ENCODE measurements at places on chromosomes 7 and 10.

DNA sequence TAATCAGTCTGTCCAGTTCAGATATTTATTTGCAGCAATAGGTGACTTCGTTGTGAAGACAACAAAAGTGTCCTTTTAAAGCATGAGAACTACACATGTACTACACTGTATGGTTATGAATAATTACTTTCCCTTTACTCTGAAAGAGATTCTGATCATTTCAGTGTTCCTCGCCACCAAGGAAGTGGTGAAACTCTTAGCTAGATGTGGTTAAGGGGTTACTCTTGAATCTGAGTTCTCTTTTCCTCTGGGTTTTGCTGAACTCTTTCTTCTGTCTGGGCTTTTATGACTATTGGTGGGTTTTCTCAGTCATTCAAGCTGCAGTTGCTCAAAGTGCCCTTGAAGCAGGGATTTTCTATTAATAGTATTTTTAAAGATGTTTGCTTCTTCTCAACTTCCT is 127.9 kb upstream of the SEM1 start:
- DNase-seq = no peak

DNA sequence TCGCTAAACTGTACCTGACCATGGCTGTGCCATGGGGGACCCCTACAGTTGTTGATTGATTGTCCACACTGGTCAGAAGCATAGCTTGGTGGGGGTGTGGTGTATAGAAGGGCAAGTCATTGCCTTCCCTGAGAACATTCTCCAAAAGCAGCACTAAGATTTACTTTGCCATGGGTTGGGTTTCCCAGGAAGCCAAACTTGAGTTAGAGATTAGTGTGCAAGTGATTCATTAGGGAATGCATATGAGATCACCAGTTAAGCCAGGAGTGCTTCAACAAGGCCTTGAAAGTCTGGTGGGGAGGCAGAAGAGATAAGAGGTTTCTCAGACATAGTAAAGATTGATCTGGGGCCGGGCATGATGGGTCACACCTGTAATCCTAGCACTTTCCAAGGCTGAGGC is 21.4 kb upstream of the TPST1 start:
- no peak for DNase-seq

DNA sequence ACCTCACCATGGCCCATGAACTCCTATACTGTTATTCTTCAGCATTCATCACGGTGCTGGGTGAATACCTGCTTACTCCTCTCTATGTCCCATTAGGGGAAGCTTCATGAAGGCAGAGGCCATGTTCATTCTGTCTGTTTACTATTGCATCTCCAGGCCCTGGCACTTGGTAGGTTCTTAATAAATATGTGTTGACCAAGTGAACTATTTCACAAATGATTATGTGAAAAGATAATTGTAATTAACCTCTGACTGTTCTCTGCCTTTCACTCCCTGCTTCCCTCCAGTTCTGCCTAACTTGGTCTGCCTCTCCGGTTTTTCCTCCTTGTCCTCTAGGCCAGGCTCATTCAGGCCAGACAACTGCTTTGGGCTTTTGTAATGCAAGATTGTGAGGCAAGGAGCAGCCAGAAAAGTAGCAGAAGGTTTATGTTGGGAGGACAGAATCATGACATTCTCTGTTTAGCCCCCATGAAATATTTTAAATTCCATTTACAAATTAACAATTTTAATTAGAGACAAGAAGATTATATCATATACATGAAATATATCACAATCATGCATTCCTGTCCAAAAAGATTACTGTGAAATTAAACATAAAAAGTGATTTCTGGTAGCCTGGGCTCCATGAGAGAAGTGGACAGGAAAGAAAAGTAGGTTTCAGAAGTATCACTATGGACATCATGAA is 42.1 kb upstream of the PLXNA4 start:
- no peak for DNase-seq

DNA sequence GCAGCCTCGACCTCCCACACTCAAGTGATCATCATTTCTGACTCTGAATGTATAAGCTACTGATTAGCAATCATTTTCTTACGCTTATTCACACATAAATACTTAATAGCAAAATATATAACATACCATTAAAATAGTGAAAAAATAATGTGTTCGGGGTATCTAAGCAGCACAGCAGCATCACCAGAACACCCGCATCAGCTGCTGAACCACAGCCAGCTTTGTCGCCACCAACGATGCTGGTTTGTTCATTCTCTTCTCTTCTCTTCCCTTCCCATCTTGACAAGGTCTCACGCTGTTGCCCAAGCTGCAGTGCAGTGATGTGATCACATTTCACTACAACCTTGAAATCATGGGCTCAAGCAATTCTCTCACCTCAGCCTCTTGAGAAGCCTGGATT is 425.1 kb upstream of the LRGUK start:
- no peak for DNase-seq

- no peak for DNase-seq
Measured at GRCh38 chr10:100803492-100803891, 58.1 kb downstream of the PAX2 start.

GRCh38 chr10:112950714-112951358 is 789 bp downstream of the TCF7L2 start:
- DNase-seq = no peak

DNA sequence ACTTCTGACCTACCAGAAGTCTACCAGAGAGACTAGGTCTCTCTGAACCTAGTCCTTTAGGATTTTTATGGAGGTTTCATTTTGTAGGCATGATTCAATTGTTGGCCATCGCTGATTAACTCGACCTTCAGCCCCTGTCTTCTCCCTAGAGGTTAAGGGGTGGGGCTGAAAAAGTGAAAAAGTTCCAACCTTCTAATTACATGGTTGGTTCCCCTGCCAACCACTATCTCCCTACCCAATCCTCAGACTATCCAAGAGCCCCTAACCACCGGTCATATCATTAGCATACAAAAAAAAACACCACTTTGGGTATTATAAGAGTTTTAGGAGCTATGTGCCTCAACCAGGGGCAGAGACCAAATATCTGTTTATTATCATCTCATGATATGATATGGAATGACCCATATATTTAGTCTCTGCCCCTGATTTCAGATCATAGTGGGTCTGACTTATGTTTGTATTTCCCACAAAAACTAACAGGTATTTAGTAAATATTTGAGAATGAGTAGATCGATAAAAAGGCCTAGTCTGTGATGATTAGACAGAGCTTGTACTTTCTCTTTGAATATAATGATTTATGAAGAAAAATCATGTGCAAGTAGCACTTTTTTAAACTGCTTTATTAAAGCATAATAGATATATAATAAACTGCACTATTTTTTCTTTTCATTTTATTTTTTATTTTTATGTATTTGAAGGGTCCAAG is 35.8 kb downstream of the DNAJC9 start:
- DNase-seq = no peak

GRCh38 chr10:21626457-21627161 is 92.6 kb downstream of the MLLT10 start:
- no peak for DNase-seq

- DNase-seq = no peak
Measured at GRCh38 chr10:129944456-129944855, 19.6 kb downstream of the EBF3 start.

DNA sequence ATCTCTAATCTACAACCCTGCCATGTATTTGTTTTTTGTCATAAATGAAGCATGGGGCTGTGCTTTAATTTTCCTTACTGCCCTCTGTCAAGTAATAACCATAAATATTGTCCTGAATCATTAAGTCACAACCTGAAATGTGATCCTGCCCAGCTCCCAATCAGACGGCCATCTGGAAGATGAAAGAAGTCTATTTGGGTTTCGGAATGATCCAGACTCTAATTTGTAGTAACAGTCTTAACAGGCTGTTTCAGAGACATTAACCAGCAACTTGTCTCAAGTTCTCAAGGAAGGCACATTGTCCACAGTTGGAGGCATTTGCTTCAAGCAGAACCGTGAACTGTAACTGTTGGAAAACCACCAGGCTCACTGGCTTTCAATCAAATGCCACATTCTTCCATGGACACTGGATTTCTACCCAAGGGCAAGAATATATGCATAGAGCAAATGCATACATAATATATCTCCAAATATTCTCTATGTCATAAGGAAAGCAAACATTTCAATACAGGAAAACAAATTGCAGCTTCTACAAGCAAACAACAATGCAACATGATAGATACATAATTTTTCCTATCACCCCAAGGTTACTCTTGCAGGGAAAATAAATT is 405.2 kb upstream of the NPVF start:
- DNase-seq = no peak

- DNase-seq = no peak
Measured at GRCh38 chr10:116079355-116079754, 193.7 kb downstream of the GFRA1 start.

- DNase-seq = peak; percentile 31
Measured at GRCh38 chr7:131424219-131424822, 96.6 kb downstream of the MKLN1 start.

DNA sequence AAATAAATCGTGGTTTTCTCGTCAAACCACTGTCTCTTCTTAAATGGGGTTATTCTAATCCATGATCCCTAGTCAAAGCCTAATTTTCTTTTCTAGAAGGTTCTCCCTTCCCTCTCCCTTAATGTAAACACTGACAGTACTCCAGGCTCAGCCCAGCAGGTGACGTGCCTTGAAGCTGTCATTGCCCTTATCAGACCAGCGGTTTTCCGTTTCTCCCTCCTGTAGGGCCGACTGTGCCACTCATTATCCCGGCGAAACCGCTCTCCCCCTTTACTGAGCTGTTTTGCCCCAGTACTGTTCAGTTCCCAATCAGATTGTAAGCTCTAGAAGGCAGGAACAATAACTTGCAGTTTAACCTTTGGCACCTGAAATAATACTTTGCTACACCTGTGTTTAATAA is 153.5 kb upstream of the RHEB start:
- DNase-seq = no peak

DNA sequence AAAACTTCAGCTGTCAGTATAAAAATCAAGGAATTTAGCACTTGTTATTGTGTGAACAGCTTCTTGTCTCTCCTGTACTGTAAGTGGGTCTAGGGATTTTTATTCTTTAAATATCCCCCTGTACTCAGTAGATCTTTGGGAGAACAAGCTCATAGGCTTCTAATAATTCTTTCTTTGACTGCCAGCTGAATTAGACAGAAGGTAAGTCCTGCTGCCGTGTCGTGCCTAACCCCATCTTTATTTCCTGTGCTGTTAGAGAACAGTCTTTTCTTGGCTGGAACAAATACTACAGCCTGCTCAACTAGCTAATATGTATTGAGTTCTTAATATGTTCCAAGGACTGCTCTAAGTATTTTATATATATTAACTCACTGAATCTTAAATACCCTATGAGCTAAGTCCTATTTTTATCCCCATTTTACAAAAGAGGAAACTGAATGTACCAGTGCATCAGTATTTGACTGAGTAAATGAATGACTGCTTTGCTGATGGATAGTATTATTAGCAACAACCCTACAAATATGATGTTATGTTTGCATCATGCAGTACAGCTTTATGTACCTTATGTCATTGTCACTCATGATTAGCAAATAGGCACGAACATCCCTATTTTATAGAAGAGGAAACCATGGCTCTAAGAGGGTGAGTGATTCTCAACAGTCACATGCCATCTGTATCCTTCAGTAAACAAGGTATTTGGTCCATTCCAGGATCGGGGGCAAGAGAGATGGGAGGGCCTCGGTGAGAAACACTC is 5.5 kb upstream of the DUSP5 start:
- DNase-seq = no peak

DNA sequence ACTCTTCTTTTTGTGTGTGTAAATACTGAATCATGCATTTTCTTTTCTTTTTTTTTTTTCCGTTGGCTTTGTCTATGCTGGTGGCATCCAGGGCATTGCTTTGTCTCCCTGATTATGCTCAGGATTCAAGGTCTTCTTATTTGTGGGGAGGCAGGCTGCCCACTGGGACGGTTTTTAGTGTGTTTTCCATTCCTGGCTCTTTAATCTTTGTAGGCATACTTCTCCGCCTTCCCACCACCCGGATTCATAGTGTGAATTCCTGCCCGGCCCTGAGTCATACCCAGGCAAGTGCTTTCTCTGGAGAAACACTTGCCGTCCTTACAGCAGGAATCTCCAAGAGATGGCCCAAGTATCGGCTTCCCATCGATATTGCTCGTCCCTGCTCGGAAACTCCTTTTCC is 5.2 kb downstream of the ZNF655 start:
- DNase-seq = no peak

DNA sequence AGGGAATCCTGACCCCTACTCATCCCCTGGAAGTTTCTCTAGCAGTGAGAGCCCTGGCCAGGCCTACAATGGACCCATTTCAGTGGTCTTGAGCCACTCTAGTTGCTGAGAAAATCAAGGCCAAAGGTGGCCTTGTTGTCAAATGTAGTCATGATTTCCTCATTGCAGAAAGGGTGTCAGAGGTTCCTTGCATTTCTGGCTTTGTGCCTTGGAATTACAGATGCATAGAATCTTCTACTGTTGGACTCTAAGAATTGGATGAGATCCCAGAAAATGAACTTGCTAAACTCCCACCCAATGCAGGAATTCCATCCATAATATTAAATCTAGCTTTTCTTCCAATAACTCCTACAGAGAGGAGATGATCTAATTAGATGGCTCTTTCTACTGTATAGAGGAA is 12.2 kb downstream of the CPA2 start:
- DNase-seq = no peak

GRCh38 chr7:99955247-99955646 is 20.6 kb downstream of the AZGP1 start:
- DNase-seq = no peak

DNA sequence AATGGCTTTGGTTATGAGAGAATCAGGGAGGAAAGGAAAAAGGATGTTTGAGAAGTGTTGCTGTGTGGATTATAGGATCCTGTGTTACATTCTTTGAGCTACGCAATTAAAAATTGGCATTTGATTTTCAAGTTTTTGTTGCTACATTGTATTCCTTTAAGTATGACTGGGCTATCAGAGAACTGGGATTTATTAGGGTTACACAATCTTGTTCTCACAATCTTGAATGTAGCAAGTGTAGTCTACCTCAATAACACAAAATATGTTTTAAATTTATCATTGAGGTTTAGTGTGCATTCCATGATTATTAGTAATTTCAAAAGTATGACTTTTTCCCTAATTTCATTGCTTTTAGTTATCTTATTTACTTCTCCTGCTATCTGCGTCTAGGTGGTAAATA is 113.9 kb downstream of the CACNB2 start:
- no peak for DNase-seq

DNA sequence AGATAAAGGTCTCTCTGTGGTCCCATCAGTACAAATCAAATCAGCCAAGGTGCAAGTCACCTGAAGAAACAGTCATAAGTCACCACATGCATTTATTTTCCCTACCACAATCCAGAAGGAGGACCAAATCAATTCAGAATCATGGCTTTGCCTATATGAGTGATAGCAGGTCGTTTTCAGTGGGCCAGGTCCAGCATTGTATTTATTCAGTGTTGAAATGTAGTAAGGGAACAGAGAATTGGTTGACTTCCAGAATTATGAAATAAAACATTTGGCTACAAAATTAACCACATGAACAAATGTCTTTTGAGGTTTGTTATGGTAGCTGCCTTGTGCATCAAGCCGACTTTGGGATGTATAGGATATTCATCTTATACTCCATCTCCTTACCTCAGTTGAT is 88.4 kb downstream of the POLR1F start:
- DNase-seq = no peak

- no peak for DNase-seq
Measured at GRCh38 chr10:99673492-99673891, 14.2 kb downstream of the ENTPD7 start.

Measured in NCI-H2081 (cell line).